Activated T-helper 1 cell treated with anti-CD3 and anti-CD28 coated beads, Interleukin-2, amount 50 U/mL, for 16 hours (primary cell): ENCODE measurements at places on chromosomes 6 and 20.

GRCh38 chr6:164378330-164378729 lies 931.1 kb downstream of the C6orf118 start:
- DNase-seq: no peak

DNA sequence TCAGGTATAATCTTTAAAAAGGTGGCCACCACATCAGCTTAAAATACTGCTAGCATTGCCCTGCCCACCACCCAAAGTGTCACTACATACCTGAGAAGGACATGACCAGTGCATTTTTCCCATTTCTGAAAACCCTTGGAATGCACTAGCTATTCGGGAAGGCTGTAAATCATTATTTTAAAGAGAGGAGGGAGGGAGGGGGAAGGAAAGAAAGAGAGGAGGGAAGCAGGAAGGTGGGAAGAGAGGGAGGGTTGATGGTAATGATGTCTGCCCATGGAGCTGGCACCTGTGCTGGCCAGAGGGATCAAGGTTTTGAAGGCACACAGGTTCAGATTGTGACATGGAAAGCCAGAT lies 32.4 kb downstream of the VAPB start:
- no peak for DNase-seq

- DNase-seq: no peak
Measured at GRCh38 chr6:73131706-73132105, 93.6 kb downstream of the KHDC1L start.

- no peak for DNase-seq
Measured at GRCh38 chr6:71420693-71421328, 132.2 kb downstream of the OGFRL1 start.

DNA sequence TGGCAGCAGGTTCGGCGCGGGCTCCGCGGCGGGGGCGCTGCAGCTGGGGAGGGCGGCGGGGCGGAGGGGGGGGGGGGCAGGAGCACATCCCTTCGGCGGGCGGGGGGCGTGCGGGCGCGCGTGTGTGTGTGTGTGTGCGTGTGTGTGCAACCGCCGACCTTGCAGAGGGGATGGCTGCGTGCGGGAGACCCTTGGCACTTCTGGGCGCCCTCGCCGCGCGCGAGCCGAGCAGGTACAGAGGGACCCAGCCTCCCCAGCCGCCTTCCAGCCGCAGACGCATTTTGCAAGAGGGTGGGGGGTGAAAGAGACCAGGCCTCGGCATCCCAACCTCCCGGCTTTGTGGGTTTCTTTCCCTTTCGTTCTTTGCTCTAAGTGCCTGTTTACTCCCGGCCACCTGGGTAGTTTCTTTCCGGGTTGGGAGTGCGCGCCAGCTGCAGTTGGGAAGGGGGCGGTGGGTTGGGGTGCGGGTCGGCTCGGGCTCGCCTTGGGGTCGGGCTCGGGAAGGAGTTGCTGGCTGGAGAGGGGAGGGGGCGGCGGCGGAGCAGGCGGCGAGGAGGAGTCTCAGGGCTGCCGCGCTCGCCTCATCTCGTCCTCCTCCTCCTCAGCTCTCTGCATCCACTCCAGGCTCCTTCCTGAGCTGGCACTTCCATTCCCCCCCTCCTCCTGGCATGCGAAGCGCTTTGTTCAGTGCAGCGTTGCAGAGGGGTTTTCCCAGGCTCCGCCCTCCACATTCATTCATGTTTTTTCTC lies 620 bp downstream of the HIVEP1 start:
- peak; percentile 26 for DNase-seq

DNA sequence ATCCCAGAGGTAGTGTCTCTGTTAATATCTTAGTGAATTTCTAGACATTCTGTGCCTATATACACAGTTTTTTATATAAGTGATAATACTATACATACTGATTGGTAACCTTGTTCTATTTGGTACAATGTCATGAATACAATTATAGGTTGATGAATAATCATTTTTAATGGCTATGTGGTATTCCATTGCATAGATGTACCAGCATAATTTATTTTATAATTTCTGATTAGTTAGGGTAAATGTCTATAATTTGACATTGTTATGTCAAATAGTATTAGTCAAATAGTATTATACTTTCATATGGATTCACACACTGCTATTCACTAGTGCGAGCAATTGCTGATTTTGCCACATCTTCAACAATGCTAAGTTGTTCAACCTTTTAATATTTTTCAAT lies 110.8 kb upstream of the SCGN start:
- no peak for DNase-seq

GRCh38 chr20:63748070-63748933 lies 8.7 kb downstream of the SLC2A4RG start:
- no peak for DNase-seq

GRCh38 chr20:46400253-46400652 lies 6.2 kb downstream of the ELMO2 start:
- DNase-seq: no peak

- DNase-seq: no peak
Measured at GRCh38 chr6:133130863-133131262, 110.3 kb upstream of the EYA4 start.

- DNase-seq: no peak
Measured at GRCh38 chr6:113699239-113699638, 157.9 kb upstream of the MARCKS start.

DNA sequence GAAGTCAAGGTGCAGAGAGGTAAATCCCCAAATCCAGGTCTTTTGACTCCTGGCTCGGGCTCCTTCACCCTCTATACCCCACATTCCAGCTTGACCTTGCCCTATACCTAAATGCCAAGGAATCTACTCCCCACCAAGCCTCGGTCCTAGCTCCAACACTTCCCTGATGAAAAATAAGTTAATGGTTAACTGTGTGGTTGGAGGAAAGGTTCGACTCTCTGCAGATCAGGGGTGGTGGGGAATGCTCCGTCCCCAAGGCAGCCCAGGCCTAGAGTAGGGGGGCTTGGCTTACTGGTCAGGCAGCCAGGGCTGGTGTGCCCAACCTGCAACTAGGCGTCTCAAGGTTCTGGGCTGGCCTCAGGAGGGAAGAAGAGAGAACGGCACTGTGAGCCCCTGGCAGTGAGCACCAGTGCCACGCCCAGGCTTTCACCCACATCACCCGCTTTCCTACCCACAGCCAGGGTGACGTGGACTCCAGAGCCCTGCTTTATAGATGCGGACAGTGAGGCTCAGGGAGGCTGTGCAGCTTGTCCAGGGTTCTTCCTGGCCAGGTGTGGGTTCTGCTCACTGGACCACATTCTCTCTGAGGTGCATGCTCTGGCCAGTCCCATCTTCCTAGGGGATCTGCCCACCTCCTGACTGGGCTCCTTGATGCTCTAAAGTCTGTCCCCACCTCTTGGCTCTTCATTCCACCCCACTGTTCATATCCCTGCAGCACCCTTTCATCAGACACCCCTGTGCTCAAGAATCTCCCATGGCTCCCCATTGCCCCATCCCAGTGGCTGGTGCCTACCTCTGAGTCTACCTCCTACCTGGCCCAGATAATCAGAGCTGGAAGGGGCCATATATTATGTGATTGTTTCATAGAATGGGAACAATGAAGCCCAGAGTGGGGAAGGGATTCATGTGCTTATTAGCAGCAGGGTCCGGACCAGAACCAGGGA lies 8.2 kb downstream of the SPDEF start:
- DNase-seq: no peak

DNA sequence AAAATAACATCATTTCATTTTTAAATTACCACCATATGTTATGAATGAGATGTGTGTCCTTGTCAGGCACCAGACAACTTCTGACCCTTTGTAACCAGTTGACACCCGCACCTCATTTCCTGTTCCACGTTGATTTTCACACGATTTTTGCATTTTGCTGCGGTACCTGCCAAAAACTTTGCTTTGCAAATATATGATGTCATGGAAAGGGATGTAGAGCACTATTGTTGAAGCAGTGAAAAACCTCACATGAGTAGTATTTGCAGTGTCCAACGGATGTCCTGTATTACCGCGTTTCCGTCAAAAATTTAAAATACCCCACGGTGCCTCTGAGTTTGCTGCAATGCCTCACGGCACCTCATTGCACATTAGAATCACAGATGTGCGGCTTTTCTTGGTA lies 115.6 kb downstream of the MTHFD1L start:
- no peak for DNase-seq

GRCh38 chr6:155381673-155382337 lies 67.5 kb upstream of the TFB1M start:
- no peak for DNase-seq

DNA sequence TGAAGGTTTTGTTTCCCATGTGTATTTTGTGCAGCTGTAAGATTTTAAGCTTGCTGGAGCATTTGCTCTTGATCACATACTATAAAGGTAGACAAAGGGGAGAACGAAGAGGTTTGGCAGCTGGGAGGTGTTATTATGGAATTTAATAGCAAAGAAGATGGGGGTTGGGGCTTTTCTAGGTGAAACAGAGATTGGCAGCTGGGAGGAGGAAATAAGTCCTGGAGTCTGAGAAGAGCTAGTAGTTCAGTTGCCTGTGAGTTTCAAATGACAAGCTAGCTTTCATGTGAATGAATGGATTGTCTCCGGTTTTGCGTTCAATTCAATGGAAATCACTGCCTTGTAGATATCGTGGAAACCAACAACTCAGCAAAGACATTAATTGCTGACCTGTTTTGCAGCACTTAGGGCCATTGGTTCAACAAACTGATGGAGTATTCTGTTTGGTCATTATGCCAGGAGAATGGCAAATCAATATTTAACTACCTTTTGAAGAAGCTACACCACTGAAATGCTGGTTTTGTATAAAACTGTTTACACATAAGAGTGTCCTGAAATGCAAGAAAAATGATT lies 38.1 kb upstream of the FLRT3 start:
- DNase-seq: no peak

- no peak for DNase-seq
Measured at GRCh38 chr6:7214468-7214867, 98.5 kb downstream of the SSR1 start.

- no peak for DNase-seq
Measured at GRCh38 chr6:128932061-128932460, 49.1 kb downstream of the LAMA2 start.

DNA sequence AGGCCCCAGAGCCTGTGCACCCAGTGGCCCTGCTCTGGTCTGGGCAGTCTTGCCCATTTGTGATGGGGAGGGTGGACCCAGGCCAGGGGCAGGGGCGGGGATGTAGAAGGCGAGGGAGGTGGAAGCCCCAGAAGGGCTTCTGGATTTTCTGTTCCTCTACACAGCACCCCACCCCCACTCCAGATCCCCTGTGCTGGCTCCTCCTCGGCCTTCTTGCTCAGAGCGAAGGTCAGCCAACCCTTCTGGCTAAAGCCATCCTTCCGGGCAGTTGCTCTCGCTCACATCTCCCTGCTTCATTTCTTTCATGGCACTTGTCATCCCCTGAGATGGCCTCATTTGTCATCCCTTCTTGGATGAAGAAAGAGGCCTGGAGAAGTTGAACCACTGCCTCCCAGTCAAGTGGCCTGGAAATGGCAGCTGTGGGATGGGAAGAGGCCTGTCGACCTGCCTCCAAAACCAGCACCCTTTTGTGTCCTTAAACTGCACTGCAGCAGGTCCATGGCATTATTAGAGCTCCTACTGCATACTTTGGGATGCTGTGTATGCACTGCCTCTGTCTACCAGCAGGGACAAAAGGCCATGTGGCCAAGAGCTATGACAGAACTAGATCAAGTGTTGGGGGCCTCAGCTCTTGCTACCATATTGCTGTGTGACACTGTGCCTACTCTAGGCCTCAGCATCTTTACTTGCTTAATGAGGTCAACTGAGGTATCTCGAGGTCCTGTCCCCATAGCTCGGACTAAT lies 19.9 kb downstream of the PEDS1 start:
- DNase-seq: no peak

- DNase-seq: no peak
Measured at GRCh38 chr6:10633216-10633615, 61.2 kb downstream of the C6orf52 start.

GRCh38 chr20:54067606-54068174 lies 2.7 kb downstream of the BCAS1 start:
- no peak for DNase-seq

GRCh38 chr6:4611429-4612129 lies 164.6 kb upstream of the CDYL start:
- no peak for DNase-seq

- no peak for DNase-seq
Measured at GRCh38 chr6:85250586-85251220, 199.2 kb upstream of the NT5E start.

GRCh38 chr6:126367849-126368248 lies 27.9 kb downstream of the CENPW start:
- DNase-seq: no peak

- no peak for DNase-seq
Measured at GRCh38 chr6:72626126-72626525, 4.3 kb downstream of the KCNQ5 start.

GRCh38 chr6:25058441-25058840 lies 122.7 kb upstream of the RIPOR2 start:
- no peak for DNase-seq

- no peak for DNase-seq
Measured at GRCh38 chr6:143333081-143333480, 117.4 kb downstream of the ADAT2 start.

DNA sequence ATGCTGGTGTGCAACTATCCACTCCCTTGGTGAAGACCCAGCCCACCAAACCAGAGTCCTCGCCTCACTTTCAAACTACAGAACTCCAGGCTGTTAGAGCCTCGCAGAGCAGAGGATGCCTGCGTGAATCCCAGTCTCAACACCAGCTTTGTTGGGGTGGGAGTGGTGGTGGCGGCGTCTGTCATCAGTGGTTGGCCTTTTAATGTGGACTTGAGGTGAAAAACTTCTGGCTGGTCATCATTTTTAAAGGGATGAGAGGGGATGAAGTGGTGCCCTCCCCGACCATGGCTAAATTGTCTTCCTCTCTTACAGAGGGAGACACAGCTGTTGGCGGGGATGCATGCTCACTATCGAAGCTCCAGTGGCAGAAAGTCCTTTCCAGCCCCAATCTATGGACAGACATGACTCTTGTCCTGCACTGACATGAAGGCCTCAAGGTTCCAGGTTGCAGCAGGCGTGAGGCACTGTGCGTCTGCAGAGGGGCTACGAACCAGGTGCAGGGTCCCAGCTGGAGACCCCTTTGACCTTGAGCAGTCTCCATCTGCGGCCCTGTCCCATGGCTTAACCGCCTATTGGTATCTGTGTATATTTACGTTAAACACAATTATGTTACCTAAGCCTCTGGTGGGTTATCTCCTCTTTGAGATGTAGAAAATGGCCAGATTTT lies 54.9 kb downstream of the EZR start:
- DNase-seq: no peak

GRCh38 chr6:158808941-158809678 lies 10.1 kb downstream of the EZR start:
- DNase-seq: no peak

DNA sequence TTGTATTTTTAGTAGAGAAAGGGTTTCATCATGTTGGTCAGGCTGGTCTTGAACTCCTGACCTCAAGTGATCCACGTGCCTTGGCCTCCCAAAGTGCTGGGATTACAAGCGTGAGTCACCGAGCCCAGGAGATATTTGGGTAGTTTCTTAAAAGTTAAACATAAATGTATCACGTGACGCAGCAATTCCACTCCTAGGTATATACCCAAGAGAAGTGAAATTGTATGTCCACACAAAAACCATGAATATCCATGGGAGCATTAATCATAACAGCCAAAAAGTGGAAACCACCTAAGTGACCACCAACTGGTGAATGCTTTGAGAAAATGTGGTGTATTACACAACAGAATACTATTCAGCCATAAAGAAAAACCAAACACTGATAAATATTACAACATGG lies 164.8 kb downstream of the MRPL14 start:
- no peak for DNase-seq

- no peak for DNase-seq
Measured at GRCh38 chr6:143167224-143167623, 106.5 kb downstream of the AIG1 start.

- no peak for DNase-seq
Measured at GRCh38 chr6:12750416-12750815, 33.8 kb downstream of the PHACTR1 start.

- DNase-seq: no peak
Measured at GRCh38 chr6:75128878-75129570, 76.8 kb downstream of the COL12A1 start.
